ENCODE measurements at places on chromosomes 12 and 14.

DNA sequence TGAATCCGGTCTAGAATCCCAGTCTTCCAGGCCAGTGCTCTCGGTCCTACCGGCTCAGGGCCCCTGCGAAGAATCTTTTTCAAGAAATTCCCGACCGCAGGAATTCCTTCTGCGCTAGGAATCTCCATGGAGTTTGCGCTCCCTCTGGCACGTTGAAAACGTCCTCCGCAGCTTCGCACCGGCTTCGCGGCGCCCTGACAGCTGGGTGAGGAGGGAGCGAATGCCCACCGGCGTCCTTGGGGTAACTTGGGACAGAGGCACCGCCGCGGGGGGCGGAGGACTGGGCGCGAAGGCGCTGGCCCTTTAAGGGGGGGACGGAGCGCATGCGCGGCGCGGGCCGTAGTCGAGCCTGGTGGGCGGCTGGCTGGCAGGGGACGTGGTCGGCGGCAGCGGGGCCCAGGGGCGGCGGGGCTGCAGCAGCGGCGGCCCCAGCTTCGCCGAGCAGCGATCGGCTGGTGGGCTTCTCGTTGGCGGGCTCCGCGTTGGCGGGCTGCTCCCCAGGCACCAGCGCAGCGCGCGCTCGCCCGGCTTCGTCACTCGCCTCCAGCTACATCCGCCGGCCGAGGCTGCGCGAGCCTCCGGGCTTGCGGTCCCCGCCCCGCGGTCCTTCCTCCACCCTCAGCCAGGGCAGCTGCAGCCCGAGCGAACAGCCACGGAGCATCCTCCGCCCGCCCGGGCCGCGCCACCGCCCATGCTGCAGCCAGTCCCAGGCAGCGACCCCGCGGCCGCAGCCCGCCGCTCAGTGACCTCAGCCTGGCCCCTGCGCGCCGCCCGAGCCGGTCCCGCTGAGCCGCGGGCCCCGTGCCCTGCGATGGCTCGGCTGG is at the start of gene VASH1:
Gene VASH1 (plus strand): TSS at position 333 of the 824 bp plus-strand sequence. CDS start 1,354 bp downstream, outside the sequence.
- DNase-seq, result peak; percentile 72

- no peak for DNase-seq
Measured at GRCh38 chr14:32006263-32007110, 70.6 kb upstream of the ARHGAP5 start.

DNA sequence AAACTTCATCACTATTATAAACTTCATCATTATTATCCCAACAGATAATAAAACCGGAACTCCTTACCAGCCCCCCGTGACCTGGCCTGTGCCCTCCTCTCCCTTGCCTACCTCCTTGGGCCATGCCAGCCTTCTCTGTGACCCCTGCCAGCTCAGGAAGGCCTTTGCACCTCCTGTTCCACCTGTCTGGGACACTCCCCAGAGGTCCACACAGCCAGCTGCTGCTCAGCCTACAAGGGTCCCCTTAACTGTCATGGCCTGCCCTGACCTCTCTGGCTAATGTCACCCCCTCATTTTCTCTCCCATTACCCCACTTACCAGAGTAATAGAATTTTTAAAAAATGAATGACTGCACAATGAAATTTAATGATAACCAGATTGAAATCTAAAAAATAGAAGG is 121.0 kb downstream of the NCOR2 start:
- no peak for DNase-seq

- no peak for DNase-seq
Measured at GRCh38 chr14:24271834-24272263, 452 bp upstream of the RABGGTA start.

- DNase-seq, result no peak
Measured at GRCh38 chr12:92472201-92472600, 230.6 kb upstream of the PLEKHG7 start.

- no peak for DNase-seq
Measured at GRCh38 chr12:79069009-79069408, 204.4 kb downstream of the SYT1 start.

- no peak for DNase-seq
Measured at GRCh38 chr14:74503291-74503937, 9.8 kb downstream of the ISCA2 start.

- no peak for DNase-seq
Measured at GRCh38 chr14:24249230-24250021, 7.0 kb upstream of the TINF2 start.

GRCh38 chr12:6171409-6172015 is 28.7 kb upstream of the CD9 start:
- no peak for DNase-seq

GRCh38 chr12:99413751-99414150 is 233.8 kb upstream of the GARIN6 start:
- no peak for DNase-seq

- DNase-seq, result no peak
Measured at GRCh38 chr12:39372929-39373328, 70.0 kb downstream of the KIF21A start.

GRCh38 chr12:59716043-59716442 is 120.2 kb downstream of the SLC16A7 start:
- DNase-seq, result no peak

DNA sequence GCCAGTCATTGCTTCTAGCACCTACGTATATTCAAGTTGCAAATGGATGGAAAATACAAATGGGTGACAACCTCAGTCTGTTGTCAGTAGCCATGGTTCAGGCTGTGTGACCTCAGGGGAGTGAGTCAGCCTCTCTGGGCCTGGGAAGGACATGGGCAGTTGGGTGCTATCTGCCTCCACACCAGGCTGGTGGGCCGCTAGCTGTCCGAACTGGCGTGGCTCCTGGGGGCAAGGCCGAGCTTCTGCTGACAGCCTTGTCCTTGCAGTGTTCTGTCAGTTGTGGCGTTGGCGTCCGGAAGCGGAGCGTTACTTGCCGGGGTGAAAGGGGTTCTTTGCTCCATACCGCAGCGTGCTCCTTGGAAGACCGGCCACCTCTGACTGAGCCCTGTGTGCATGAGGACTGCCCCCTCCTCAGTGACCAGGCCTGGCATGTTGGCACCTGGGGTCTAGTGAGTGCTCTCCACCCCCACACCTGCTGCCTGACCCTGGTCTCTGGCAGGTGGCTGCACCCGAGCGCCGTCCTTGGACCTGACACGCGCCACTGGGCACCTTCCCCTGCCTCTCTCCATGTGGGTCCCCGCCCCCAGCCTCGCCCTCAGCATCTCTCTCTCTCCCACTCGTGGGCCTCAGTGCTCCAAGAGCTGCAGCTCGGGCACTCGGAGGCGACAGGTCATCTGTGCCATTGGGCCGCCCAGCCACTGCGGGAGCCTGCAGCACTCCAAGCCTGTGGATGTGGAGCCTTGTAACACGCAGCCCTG is 17.1 kb downstream of the PAPLN start:
- DNase-seq, result no peak

- DNase-seq, result no peak
Measured at GRCh38 chr14:94473666-94474410, 2.2 kb downstream of the SERPINA9 start.

GRCh38 chr12:132076711-132077110 is 67.4 kb downstream of the DDX51 start:
- DNase-seq, result no peak

- DNase-seq, result no peak
Measured at GRCh38 chr12:116931665-116932064, 20.9 kb downstream of the FBXW8 start.

GRCh38 chr12:131044136-131044535 is 90.4 kb downstream of the ADGRD1 start:
- DNase-seq, result no peak

GRCh38 chr14:51873221-51873893 is 12.9 kb downstream of the GNG2 start:
- peak; percentile 74 for DNase-seq

DNA sequence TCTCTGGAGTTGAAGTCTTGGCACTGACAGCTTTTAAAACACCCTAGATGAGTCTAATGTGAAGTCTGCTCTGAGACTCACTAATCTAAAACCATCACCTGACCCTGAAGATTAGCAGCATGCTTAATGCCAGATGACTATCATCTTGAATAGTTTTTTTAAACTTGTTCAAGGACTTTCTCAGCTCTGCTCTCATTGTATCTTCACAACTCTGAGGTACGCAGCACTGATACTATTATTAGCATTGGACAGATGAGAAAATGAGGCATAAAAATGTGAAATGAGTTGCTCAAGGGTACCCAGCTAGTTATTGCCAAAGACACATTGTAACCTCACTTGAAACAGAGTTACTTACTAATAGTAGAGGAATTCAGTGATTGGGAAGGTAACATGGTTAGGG is 4.8 kb downstream of the SLC38A1 start:
- no peak for DNase-seq

GRCh38 chr12:108346727-108347710 is 7.9 kb upstream of the CMKLR1 start:
- no peak for DNase-seq

Data from NCI-H1694 treated with DMSO at 0.1 percent for 48 hours (cell line).